ENCODE measurements at places on chromosomes 6 and 20.

DNA sequence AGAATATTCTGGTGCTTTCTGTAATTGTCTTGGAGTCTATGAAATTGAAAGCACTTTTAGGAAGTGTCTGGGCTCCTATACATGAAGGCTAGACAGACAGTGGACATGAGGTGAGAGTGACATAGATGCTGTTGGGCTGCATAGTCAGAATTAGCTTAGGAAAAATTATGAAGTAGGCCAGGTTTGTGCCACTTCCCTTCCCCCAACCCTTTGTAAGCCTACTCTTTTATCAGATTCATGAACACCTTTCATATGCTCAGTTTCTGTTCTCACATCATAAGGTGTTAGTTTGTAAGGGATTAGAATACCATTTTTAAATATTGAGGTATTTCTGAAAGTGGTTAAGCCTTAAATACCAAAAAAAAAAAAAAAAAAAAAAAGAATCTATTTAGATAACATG, 18.4 kb upstream of the SNPH start:
- DNase-seq, result no peak

DNA sequence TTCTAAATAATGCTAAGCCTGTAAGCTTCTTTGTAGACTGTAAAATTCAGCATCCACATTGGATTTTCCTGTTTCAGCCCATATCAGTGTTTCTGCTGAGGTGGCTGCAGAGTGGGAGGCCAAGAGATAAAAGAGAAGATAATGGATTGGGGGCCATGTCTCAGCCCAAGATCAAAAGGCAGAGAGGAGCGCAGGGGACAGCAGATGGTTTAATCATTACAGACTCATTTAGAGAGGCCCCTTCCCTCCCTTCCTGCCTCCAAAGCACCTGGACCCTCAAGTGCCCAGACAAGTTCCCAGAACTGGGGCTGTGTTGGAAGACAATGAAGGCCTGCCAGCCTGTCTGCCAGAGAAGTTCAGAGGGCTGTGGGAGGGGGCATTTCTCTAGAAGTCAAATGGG, 20.4 kb upstream of the CTNNBL1 start:
- no peak for DNase-seq

- DNase-seq, result no peak
Observed at GRCh38 chr6:166578536-166579236, 7.8 kb downstream of the RAMACL start.

DNA sequence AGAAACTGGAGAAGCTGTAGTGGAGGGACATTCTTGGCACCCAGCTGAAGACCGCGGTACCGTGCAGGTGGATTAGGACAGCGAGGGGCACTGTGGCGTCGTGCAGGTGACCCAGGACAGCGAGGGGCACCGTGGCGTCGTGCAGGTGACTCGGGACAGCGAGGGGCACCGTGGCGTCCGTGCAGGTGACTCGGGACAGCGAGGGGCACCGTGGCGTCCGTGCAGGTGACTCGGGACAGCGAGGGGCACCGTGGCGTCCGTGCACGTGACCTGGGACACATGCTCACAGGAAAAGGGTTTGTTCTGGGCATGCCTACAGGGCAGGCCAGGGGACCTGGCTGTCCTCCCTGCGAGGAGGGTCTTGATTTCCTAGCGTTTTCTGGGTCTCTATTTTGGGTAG, 29.2 kb upstream of the SMOC2 start:
- no peak for DNase-seq

DNA sequence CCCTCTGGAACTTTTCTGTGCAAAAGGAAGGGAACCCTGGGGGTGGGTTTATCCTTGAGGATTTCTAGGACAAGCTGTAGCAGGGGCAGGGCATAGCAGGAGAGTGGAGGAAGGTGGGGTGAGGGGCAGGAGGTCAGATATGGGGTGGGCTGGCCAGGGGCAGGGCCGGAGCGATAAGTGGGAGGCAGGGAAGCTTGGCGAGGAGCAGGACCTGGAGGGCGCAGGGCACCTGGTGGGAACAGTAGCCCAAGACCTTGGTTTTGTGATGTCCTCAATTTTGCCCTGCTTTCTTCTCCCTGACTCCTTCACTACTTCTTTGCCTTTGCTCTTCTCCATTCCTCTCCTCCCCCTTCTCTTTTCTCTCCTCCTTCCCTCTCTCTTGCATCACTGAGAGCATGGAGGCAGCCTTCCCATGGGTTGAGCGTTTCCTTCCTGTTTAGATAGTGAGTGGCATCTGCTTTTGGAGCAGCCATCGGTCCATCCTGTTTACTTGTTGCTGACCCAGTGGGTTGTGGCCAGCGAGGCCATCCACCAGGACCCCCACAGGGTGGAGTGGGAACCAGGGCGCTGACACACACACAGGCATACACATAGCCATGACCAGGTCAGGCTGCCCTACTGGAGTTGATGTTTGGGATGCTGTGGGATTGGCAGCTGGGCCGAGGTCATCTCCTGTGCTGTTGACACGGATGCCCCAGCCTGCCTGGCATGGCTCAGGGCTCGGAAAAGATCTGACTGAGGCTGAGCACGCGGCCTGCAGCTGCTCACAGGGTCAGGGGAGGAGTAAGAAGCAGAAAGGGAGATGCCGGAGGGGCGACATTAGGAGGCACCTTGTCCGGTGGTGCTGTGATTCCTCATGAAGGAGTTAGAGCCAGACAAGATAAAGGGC, 121.0 kb upstream of the RNF24 start:
- peak; percentile 59 for DNase-seq

Measured in suppressor macrophage (primary cell).